ENCODE measurements at places on chromosomes 12 and 14.

GRCh38 chr12:124727264-124727800, 136.3 kb downstream of the SCARB1 start:
- DNase-seq: no peak

DNA sequence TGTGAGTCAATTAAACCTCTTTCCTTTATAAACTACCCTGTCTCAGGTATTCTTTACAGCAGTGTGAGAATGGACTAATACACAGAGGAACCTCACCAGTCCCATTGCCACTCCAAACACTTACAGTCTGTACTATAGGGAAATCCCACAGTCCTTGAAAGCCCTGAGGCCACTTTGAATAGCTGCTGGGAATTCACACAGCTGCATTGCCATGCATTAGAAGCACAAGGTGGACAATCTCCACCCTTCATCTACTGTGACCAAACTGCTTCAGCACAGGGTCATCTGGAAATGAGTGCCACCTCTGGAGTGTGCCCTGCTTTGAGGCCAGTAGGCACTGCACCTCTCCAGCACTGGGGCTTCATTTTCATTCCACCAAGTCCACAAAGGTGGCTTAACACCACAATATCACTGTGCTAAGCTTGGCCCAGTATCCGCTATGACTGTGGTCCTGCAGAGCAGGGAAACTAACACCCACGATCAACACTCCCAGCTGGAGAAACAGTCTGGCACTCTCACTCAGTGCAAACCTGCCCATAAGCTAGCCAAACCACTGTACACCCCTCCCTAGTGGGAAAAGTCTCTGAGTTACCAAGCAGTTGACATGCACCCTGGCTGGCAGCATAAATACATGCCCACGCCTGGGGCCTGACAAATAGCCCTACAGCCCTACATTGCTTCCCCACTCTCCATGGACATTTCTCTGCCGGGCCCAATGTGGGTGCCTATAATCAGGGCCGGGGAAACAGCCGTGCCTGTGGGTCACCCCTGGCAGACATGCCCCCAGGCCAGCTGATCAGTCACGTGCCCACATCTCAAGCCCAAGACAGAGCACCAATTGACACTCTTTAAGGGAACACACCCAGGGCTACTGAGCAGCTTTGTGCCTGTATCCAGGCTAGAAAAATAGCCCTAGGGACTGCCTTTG, 294.3 kb upstream of the MGAT4C start:
- DNase-seq: no peak

- DNase-seq: no peak
These were observed 15.5 kb downstream of the EMP1 start for GRCh38 chr12:13211859-13212664.

DNA sequence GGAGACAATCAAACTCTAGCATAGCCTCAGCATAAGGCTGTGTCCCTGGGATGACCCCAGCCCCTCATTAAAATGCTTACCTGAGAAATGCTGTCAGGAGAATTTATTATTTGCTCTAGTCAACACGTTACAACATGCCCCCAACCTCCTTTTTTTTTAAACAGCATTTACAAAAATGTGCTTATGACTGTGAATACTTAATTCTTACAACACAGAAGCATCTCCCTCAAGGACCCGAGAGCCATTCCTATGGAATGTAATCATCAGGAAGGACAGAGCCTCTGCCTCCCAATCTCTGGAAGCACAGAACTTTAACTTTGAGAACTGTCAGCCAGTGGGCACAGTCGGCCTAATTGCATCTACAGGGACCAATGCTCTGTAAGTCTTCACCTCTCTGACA, 136.6 kb upstream of the OVCH1 start:
- no peak for DNase-seq

DNA sequence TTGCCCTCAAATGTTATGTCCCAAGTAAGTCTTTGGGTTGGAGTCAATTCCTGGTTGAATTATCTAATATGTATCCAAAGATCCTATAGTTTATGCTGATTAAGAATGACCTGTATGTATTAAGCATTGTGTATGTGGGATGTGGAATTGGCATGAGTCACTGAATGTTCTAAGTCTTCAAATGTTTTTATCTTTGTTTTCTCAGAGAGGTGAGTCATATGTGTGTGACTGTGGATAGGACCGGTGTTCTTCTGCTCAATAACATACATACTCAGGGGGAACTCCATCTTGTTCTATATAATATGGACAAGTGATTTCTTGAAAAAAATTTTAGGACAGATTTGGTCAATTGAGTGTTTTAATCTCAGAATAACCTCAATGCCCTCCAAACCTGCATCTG, 57.9 kb downstream of the NAV3 start:
- DNase-seq: peak; percentile 74

DNA sequence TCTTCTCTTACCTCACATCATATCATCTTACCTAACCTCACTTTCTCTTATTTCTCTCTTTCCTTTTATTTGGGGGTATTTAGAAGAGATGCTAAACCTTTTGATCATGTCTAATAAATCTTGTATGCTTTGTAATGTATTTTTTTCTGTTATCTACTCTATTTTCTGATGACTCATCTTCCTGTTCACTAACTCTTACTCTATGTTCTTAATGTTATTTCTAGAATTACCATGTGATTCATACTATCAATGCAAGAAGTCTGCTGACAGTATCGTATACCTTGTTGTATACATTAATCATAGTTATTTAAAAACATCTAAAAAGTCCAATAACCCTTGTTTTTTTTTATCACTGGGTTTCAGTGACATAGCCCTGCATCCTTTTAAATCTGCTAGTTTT, 62.3 kb downstream of the MGAT4C start:
- DNase-seq: no peak

DNA sequence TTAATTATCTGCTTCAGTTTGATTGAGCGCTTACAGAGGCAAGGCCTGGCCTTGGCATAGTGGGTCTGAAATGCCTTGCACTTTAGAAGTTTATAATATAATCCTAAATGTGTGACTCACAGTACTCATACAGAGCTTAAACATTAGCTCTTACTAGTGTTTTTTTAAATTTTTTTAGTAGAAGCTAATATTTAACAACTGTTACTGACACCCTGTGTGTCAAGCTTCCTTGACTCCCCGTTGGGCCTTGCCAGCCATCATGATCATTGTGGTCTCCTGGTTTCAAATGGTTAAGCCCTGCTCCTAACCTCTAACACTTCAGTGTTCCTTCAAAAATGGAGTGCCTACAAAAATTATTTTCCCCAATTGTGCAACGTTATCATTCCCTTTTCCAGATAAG, 126.9 kb downstream of the GALC start:
- peak; percentile 26 for DNase-seq

DNA sequence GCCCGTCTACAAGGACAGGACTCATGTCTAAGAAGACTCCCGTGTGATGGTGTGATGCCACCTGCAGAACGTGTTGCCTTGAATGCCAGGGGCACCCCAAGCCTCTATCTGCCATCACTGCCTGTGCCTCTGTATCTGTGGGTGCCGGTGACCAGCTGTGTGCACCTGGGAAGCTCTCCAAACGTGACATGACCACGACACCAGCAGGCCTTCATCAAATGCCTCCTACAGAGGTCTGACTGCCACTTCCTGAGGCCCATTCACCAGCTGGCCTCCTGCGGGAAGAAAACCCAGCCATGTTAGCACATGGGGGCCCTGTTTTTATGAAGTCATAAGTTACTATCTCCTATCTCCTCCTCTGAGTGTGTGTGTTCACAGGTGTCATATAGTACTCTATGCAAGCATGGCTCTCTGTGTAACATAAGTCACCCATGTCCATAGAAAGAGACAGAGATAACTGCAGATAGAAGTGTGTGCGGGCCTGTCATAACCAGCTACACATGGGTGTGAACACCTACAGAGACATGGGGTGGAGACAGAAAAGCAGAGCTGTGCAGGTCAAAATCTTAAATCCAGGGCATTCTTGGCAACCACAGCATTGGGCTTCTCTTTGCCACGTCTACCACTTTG, 18.3 kb upstream of the SERPINA4 start:
- no peak for DNase-seq

DNA sequence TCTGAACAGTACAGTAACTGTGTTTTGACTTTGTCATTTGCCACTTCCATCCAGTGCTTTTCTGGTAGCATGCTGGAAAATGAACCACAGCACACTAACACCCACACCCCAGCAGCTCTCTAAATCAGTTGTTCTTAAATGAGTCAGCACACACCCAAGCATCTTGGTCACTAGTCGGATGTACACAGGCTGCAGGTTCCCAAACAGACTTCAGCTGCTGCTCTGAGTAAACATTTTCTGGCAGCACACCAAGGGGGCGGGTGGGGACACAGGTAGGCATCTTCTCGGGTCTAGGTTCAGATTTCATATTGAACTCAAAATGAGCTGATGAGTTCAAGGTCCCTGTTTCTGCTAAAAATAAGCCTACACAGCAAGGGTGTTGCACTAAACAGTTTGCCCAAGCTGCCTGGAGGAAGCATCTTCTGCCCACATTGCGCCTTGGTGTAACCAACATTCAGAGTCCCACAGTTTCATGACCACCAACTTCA, 39.8 kb downstream of the IFNG start:
- no peak for DNase-seq

DNA sequence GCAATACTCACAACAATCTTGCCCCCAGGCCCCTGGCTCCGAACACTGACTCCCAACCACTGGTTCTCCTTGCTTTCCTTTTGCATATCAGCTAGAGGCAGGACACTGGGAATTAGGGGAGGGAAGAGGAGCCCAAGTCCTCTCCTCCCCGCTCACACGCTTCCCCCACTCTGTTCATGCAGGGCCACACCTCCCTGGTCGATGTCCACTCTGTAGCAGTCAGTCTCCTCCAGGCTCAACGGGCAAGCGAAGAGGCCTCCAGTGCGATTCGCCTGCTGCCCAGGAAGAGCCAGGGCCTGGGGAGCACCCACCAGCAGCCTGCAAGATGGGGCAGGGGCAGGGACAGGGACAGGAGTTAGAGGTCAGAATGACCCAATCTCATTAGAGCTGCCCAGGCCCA, 4.8 kb downstream of the ITGA7 start:
- DNase-seq: no peak

GRCh38 chr12:1851151-1851701, 30.9 kb downstream of the LRTM2 start:
- DNase-seq: no peak

GRCh38 chr14:70897464-70897863, 9.8 kb upstream of the PCNX1 start:
- DNase-seq: no peak

- no peak for DNase-seq
These were observed 5.5 kb downstream of the IFI27L2 start for GRCh38 chr14:94123868-94124267.

- no peak for DNase-seq
These were observed 54.5 kb downstream of the VCPKMT start for GRCh38 chr14:50061664-50062437.

DNA sequence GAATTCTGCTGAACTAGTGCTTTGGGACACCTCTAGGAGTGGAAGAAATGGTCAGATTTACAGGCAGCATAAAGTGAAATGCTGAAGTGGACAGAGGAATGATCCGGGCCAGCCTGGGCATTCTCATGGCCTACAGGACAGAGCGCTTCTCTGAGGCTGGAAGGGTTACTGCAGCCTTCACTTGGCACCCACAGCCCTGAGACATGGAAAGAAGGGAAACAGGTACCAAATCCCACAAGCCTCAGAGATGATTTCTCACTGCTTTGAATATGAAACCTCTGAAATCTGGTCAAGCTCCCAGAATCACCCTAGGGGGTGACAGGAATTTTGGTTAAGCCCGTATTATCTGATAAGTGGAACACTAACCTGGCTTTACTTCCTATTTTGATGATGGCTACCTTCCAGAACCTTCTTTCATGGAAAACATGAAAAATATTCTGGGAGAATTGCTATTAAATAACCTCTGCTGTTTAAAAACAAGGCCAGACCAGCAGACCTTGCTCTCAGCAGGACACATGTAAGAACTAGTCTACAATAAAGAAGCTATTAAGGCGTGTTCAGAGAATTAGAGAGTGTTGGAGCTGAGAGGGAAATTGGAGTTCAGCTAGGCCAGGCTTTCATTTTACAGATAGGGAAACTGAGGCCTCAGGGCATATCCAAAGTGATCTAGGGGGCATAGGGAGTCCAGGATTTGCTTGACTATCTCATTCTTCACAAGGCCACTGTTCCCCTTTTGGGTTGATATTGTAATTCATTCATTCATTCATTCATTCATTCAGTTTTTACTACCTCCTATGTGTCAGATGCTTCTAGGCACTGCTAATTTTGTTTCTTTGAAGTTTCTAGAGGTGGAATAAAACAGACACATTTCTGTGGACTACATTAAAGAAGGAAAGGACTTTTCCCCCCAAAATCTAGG, 281.5 kb downstream of the ZFP36L1 start:
- no peak for DNase-seq

- no peak for DNase-seq
These were observed at the start of gene ARHGEF25 for GRCh38 chr12:57611108-57611826. TSS of gene ARHGEF25 (plus strand) at chr12:57611435. CDS start at chr12:57611895, 460 bp downstream.

DNA sequence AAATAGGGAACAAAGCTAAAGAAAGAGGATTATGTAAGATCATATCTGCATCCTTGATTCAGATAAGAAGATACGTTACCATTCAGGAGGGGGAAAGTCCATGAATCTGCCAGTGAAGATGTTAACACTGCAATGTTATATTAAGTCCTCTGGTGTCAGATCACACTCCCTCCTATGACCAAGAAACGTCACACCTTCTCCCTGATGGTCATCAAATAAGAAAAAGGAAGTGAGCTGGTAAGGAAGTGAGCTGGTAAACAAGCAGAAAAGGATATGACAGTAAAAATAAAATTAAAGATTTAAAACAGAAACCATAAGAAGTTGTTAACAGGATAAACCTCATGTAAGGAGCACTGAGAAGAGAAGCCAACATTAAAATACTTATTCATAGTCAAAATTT, 340.2 kb downstream of the SEC23A start:
- DNase-seq: no peak

- DNase-seq: no peak
These were observed 248.0 kb downstream of the DAD1 start for GRCh38 chr14:22341049-22341448.

- DNase-seq: peak; percentile 82
These were observed 81.2 kb downstream of the PRKD1 start for GRCh38 chr14:29846339-29847055.

DNA sequence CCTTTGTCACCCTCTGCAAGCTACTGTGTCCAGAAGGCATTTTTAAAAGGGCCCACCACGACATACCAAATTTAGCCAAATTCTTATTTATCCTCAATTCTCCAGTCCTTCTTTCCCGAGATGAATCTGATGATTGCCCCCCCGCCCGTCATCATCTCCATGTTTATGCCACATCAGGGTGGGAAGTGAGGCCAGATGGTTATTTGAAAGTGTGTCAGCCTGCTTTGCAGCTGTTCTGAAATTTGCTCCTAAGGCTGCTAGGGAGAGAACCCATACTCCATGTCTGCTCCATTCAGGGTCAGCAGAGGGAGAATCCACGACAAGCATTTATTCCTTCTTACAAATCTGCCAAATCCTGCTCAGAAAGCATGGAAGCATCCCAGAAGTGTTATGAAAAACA, 337.8 kb downstream of the ADAMTS20 start:
- no peak for DNase-seq

- DNase-seq: no peak
These were observed 4.0 kb upstream of the VPS37B start for GRCh38 chr12:122899887-122900286.
